ENCODE measurements at places on chromosomes 12 and 14. TPM values are rescaled to one million over a fixed set of nuclear protein-coding genes. Genes with fewer than 3 reads are reported as not detected.

Gene RPL10L
- not detected for total RNA-seq

Gene NUP37
- 18.1 TPM for total RNA-seq

Gene PKP2
- total RNA-seq, result 3.0 TPM

Gene GLI1
- total RNA-seq, result 1.3 TPM

Gene RNASE1
- 219 TPM for total RNA-seq

Gene CNTN1
- 4.9 TPM for total RNA-seq

Gene ACOT6
- not detected for total RNA-seq

Gene TIGAR
- 10.5 TPM for total RNA-seq

Gene TAC3
- total RNA-seq, result not detected

Gene ITGB7
- total RNA-seq, result 75.5 TPM

DNA sequence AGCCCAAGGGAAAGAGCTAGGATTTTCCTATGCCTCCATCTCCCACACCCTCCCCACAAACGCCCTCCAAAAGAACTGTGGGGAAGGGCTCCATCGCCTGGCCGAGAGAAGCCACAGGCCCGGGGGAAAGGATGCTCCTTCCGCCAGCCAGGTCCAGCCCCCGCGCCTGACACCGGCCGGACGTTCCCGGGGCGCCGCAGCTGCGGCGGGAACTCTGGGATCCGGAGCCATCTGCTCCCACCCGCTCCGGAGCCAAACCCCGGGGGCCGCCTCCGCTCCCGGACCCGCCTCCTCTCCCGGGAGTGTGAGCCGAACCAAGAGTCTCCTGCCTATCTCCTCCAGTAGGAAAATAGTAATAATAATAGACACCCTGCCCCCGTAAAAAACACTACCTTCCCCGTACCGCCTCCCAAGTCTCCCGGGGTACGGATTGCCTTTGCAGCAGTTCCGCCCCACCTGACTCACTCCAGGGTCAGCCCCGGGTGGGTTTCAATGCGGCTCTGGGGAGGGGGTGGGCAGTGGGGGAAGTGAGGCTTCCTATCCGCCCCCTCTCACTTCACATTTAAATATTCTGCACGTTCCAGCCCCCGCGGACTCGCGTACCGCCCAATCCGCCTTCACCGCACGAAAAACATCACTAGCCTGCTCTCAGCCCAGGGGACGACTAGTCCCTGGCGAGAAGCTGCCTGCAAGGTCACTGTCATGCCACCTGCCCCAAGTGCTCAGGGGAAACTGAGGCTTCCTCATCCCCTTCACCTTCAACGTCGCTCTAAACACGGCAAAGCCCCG is 2.4 kb downstream of the AGAP2 start:
- peaks cover 58% of the 10 kb centered on the region for H3K4me1 ChIP-seq
- no peak overlapping the region for H3K27ac ChIP-seq
- peak; percentile 58 for DNase-seq
- peaks cover 42% of the 10 kb centered on the region for H3K36me3 ChIP-seq
- H3K27me3 ChIP-seq, result peaks cover 42% of the 10 kb centered on the region

DNA sequence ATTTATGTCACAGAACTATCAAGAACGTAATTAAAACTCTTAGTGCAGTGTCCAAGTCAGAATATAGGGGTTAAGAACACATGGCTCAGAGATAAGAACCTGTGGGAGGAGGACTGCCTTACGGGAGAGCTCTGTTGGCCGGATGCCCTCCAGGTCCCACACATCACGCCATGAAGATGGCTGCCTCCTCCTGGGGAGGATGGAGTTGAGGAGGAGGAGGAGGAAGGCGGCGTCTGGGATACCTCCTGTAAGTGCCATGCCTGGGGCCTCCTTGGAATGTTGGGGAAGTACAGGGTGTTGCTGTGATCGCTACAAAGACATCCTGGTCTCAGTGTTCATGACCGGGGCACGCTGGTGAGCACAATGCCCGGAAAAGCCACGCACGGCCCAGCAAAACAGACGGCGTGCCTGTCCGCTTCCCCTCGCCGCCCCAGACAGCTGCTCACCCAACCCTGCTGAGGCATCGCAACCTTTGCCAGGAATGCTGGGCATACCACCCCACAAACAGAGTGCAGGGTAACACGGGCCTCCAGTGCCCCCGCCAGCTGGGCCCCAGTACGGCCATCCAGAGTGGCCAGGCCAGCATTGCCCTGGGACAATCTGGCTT is 28.7 kb upstream of the CD9 start:
- no peaks in the 10 kb centered on the region for H3K27me3 ChIP-seq
- no peak for DNase-seq
- peaks cover 6% of the 10 kb centered on the region for H3K4me1 ChIP-seq

- no peak overlapping the region for H3K27ac ChIP-seq
- no peak overlapping the region for H3K4me3 ChIP-seq
- no peak for DNase-seq
- no peaks in the 10 kb centered on the region for H3K4me1 ChIP-seq
- no peaks in the 10 kb centered on the region for H3K36me3 ChIP-seq
- H3K27me3 ChIP-seq, result peaks cover 34% of the 10 kb centered on the region
These were observed 77.4 kb downstream of the FBXL14 start for GRCh38 chr12:1517007-1517406.

GRCh38 chr12:118375348-118375747 is 1.0 kb upstream of the SUDS3 start:
- H3K27ac ChIP-seq, result no peak overlapping the region
- no peak for DNase-seq
- peaks cover 49% of the 10 kb centered on the region for H3K4me1 ChIP-seq
- H3K4me3 ChIP-seq, result no peak overlapping the region
- H3K36me3 ChIP-seq, result peaks cover 19% of the 10 kb centered on the region

GRCh38 chr12:41942354-41942753 is 202.3 kb downstream of the GXYLT1 start:
- no peaks in the 10 kb centered on the region for H3K4me1 ChIP-seq
- H3K27ac ChIP-seq, result no peak overlapping the region
- H3K27me3 ChIP-seq, result no peaks in the 10 kb centered on the region
- no peak for DNase-seq

GRCh38 chr14:24508155-24508840 is at the start of gene CMA1:
CMA1 (minus strand) TSS chr14:24508265; CDS start chr14:24508235, 30 bp downstream.
- no peaks in the 10 kb centered on the region for H3K27me3 ChIP-seq
- H3K36me3 ChIP-seq, result no peaks in the 10 kb centered on the region
- no peak within 1 kb of the TSS for H3K4me3 ChIP-seq
- H3K4me1 ChIP-seq, result no peaks in the 10 kb centered on the region

DNA sequence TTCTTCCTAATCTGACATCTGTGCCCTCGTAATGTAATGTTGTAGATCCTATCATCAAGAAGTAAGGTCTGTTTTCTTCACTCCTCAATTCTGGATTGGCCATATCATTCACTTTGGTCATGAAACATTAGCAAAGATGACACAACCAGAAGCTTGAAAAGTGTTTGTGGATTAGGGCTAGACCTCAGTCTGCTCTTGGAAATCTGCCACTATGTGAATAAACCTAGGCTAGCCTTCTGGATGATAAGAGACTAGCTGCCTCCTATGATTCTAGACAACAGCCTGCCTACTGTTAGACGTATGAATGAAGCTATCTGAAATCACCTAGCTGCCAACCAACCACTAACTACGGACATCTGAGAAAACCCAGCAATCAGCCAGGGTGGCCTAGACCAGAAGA is 38.7 kb upstream of the LYZ start:
- H3K4me3 ChIP-seq, result no peak overlapping the region
- no peak for DNase-seq
- H3K27me3 ChIP-seq, result no peaks in the 10 kb centered on the region
- H3K4me1 ChIP-seq, result no peaks in the 10 kb centered on the region
- H3K36me3 ChIP-seq, result no peaks in the 10 kb centered on the region
- H3K27ac ChIP-seq, result no peak overlapping the region

- no peak overlapping the region for H3K4me3 ChIP-seq
- no peaks in the 10 kb centered on the region for H3K36me3 ChIP-seq
- no peaks in the 10 kb centered on the region for H3K27me3 ChIP-seq
- no peak overlapping the region for H3K27ac ChIP-seq
- H3K4me1 ChIP-seq, result peaks cover 14% of the 10 kb centered on the region
- no peak for DNase-seq
These were observed 15.3 kb upstream of the SPSB2 start for GRCh38 chr12:6888360-6888759.

DNA sequence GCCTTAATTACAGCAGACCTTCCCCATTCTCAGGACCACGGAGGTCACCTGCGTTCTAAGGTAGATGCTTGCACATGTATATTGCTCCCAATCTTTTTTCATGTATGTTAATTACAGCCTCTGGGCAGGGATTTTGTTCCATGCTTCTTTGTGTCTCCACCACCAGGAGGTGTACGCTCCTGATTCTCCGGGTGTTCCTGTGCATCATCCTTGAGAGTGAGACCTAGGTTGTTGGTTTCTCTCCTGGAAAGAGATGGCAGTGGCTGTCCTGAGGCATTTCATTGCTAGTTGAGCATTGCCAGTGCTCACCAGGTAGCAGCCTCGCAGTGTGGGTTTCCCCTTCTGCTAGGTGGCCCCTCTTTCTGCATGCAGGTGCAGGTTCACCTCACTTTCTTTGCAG is 52.8 kb downstream of the KCNK13 start:
- no peak overlapping the region for H3K27ac ChIP-seq
- H3K27me3 ChIP-seq, result no peaks in the 10 kb centered on the region

DNA sequence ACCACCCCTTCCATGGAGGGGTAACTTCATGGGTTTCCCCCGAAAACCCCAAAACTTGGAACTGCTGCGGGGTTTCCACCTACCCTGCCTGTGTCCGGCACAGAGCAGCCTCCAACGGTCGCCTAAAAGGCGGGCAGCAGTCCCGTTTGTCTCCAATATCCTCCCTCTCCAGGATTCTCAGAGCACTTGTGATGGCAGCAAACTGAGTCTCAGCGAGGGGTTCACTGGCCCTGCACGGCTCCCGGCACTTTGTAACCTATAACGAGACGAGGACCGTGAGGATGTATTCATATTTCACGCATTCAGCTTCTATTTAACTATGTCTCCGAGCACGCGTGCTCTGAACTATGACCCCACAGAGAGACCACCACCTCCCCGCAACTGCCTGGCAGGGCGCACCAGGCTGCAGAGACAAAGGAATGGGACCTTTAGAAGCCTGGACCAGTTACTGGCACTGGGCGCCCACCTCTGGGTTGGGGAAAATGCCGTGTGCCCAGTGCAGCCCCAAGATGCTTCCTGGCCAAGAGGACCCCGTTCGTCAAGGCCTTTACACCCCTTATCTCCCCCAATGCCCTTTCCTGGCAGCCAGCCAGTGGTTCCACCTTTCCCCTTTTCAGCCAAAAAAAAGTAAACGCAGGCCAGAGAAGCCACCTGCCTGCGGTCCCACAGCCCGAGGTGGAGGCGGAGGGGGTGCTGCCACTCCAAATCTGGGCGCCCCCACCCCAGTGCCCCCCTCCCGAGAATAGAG is 173.1 kb upstream of the RTL1 start:
- peak; percentile 52 for DNase-seq
- H3K4me1 ChIP-seq, result peaks cover 15% of the 10 kb centered on the region
- peaks cover 10% of the 10 kb centered on the region for H3K27me3 ChIP-seq
- no peak overlapping the region for H3K27ac ChIP-seq

DNA sequence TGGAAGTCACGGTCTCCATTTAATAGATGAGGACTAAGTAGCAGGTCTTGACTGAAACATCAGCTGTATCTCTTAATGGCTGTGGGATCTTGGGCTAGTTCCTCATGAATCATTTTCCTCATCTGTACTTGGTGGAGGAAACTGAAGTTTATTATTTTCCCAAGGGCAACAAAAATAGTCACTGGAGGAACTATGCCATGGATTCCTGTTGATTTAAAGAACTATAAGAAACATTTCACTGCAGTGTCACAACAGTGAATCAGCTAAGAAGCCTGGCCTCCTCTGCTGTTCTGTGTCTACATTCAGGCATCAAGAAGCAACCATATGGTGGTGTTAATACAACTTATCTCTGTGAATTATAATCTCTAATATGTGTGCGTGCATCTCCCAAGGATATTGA is 200.5 kb downstream of the STXBP6 start:
- no peaks in the 10 kb centered on the region for H3K4me1 ChIP-seq
- no peak overlapping the region for H3K4me3 ChIP-seq
- no peak for DNase-seq
- no peaks in the 10 kb centered on the region for H3K36me3 ChIP-seq
- H3K27ac ChIP-seq, result no peak overlapping the region

GRCh38 chr12:100789146-100789545 is 5.4 kb upstream of the ANO4 start:
- no peak for DNase-seq
- no peaks in the 10 kb centered on the region for H3K36me3 ChIP-seq
- H3K4me1 ChIP-seq, result no peaks in the 10 kb centered on the region
- H3K4me3 ChIP-seq, result no peak overlapping the region
- H3K27ac ChIP-seq, result no peak overlapping the region

- H3K4me3 ChIP-seq, result no peak overlapping the region
- DNase-seq, result no peak
- H3K36me3 ChIP-seq, result no peaks in the 10 kb centered on the region
- H3K27me3 ChIP-seq, result no peaks in the 10 kb centered on the region
- H3K4me1 ChIP-seq, result no peaks in the 10 kb centered on the region
- no peak overlapping the region for H3K27ac ChIP-seq
These were observed 84.3 kb downstream of the ETNK1 start for GRCh38 chr12:22709292-22709691.

DNA sequence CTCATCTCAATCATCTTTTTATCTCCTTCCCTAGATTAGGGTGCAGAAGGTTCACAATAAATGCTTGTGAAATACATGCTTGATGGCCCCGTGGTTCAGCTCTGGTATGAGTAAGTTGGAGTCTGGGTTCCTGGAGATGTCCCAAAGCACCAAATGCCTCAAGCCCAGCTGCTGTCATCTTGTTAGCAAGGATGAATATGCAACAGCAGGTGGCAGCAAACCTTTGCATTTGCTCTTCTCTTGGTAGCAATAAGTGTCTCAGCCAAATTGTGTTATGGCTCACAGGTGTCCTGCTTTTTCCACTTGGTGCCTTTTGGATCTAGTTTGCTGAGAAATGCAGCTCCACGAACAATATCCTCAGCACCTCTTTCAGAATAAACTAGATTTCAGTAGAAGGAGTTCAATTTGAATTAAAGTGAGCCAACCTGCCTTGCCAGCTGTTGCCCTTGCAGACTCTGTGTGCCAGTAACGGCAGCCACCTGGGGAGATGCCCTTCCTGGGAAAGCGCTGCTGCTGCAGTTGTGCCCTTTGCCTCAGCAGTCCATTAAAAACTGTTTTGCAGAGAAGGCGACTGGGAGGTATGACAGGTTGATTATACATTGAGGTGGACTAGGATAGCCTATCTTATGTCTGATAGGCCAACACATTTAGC is 417.3 kb downstream of the SNAPC1 start:
- H3K36me3 ChIP-seq, result no peaks in the 10 kb centered on the region
- DNase-seq, result no peak
- no peak overlapping the region for H3K4me3 ChIP-seq

DNA sequence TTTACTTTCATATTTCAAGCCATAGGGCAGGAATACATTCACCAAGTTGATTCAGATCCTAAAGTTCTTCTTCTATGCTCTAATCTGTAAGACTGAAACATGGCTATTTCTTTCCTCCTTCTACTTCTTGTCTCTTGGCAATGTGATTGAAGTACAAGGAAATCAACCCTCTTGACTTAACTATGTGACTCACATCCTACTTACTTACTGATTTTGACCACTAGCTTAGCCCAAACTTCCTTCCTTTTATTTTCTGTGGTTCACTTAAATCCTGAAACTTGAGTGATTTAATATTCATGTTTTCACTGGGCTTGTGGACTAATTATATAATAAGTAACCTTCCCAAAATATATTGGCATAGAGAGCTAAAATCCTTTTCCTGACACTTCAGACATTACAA is 111.2 kb upstream of the NOVA1 start:
- no peaks in the 10 kb centered on the region for H3K4me1 ChIP-seq
- H3K27ac ChIP-seq, result no peak overlapping the region
- no peak for DNase-seq
- no peak overlapping the region for H3K4me3 ChIP-seq
- no peaks in the 10 kb centered on the region for H3K27me3 ChIP-seq

- H3K4me1 ChIP-seq, result no peaks in the 10 kb centered on the region
- no peaks in the 10 kb centered on the region for H3K36me3 ChIP-seq
- DNase-seq, result no peak
- no peaks in the 10 kb centered on the region for H3K27me3 ChIP-seq
- H3K27ac ChIP-seq, result no peak overlapping the region
- H3K4me3 ChIP-seq, result no peak overlapping the region
These were observed 62.2 kb downstream of the RFX4 start for GRCh38 chr12:106645074-106645421.
